ENCODE measurements at places on chromosomes 7 and 10. TPM values are rescaled to one million over a fixed set of nuclear protein-coding genes. Genes with fewer than 3 reads are reported as not detected.

Gene RGR
- total RNA-seq = not detected

Gene EFCAB10
- not detected for total RNA-seq

Gene TYW1
- total RNA-seq = 20.5 TPM

Gene NPY4R
- not detected for total RNA-seq

Gene CUBN
- total RNA-seq = 2.2 TPM

Gene ING3
- total RNA-seq = 7.9 TPM

Gene MORN4
- 5.2 TPM for total RNA-seq

Gene HTR7
- 3.3 TPM for total RNA-seq

Gene ACHE
- total RNA-seq = under 0.01 TPM

Gene SCIN
- total RNA-seq = not detected

Gene PLAU
- total RNA-seq = 63.4 TPM

Gene IDI1
- total RNA-seq = 35.8 TPM

Gene SCD
- total RNA-seq = 329 TPM

Gene NODAL
- total RNA-seq = not detected

Gene ANKRD7
- 1.6 TPM for total RNA-seq

Gene ABI1
- 20.3 TPM for total RNA-seq

Gene SLC13A1
- not detected for total RNA-seq

Gene NDUFB8
- 235 TPM for total RNA-seq

Gene LIPN
- total RNA-seq = not detected

Gene GJD4
- total RNA-seq = not detected

Gene PRKG1
- 39.7 TPM for total RNA-seq

Gene PMS2
- total RNA-seq = 22.2 TPM

Gene LIMK1
- 38.8 TPM for total RNA-seq

Gene ZP3
- 1.9 TPM for total RNA-seq

Gene PRSS37
- total RNA-seq = not detected

Gene STEAP4
- total RNA-seq = under 0.01 TPM

Gene PDCD4
- total RNA-seq = 168 TPM

Gene HMX3
- total RNA-seq = 0.16 TPM

Gene PDE1C
- total RNA-seq = 0.09 TPM

Measured in bronchial smooth muscle cell (primary cell).